ENCODE measurements at places on chromosomes 2 and 18.

GRCh38 chr2:10704034-10704594, 14.3 kb upstream of the NOL10 start:
- H3K27ac ChIP-seq: no peak overlapping the region
- no peaks in the 10 kb centered on the region for H3K36me3 ChIP-seq
- H3K4me1 ChIP-seq: peaks cover 3% of the 10 kb centered on the region
- H3K27me3 ChIP-seq: peaks cover 16% of the 10 kb centered on the region
- H3K4me3 ChIP-seq: no peak overlapping the region
- no peak for DNase-seq

GRCh38 chr18:55833543-55833942, 245.6 kb upstream of the TCF4 start:
- H3K4me3 ChIP-seq: no peak overlapping the region
- no peaks in the 10 kb centered on the region for H3K4me1 ChIP-seq
- no peaks in the 10 kb centered on the region for H3K36me3 ChIP-seq
- no peaks in the 10 kb centered on the region for H3K27me3 ChIP-seq
- no peak for DNase-seq

GRCh38 chr2:33531549-33532059, 55.2 kb downstream of the RASGRP3 start:
- H3K27me3 ChIP-seq: no peaks in the 10 kb centered on the region
- no peak for DNase-seq
- H3K4me3 ChIP-seq: no peak overlapping the region
- H3K27ac ChIP-seq: peak overlapping the region; percentile 57
- peaks cover 10% of the 10 kb centered on the region for H3K36me3 ChIP-seq

DNA sequence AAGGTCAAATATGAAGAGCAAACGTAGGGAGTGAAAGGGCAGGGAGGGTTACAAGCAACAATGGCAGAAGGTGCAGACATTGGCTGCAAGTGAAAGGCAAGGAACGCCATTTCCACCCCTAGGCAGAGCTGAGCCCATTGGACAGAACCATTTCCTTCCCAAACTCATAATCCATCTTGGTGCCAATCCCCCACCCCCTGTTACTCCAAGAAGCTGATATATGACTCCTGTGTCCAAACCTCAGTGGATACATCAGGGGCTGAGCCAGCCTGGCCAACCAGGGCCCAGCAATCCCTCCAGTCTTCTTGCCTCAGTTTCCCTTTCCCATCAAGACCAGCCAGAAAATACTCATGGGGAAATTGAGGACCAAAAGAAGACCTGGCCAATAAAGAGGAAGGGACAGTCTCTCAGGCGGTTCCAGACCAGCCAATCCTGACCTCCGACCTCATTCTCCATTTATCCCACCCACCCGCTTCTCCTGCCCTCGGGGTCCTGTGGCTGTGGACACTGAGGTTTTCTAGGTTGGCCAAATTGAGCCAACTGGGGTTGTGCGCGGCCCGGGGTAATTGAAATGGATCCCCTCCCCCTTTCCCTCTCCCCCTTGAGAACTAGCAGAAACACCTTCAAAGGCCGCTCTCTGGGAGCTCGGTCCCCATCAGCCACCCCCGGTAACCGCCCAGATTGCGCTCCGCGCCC, 24.8 kb downstream of the TNS1 start:
- H3K4me1 ChIP-seq: no peaks in the 10 kb centered on the region
- no peak overlapping the region for H3K27ac ChIP-seq
- DNase-seq: no peak
- no peaks in the 10 kb centered on the region for H3K27me3 ChIP-seq

DNA sequence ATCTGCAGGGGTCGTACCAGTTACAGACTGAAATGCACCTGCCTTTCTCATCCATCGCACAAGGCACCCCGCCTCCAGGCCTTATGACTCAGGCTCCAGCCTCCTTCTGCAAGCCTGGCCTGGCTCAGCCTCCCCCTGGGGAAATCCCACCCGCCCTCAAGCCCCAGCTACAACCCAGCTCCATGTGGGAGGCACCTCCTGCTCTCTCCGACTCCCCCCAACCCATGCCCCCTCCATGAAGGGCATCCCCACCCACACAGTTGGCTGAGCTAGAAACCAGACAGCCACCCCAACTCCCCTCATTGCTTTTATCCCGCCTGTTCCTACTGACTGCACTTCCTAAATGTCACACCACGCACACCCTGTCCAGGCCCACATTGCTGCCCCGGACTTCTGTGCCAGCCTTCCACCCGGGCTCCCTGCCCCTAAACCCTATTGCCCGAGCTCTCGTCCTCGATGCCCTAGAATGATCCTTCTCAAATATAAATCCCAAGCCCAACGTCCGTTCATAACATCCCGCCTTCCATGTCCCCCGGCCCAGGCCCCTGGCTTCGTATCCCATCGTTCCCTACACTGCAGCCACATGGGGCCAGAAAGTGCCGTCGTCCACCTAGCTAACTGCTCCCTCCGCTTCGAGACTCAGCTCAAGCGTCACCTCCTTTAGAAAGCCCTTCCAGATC, 9.9 kb downstream of the DNMT3A start:
- peaks cover 24% of the 10 kb centered on the region for H3K36me3 ChIP-seq
- H3K27ac ChIP-seq: peak overlapping the region; percentile 87
- peak; percentile 75 for DNase-seq
- H3K4me1 ChIP-seq: peaks cover 65% of the 10 kb centered on the region
- no peaks in the 10 kb centered on the region for H3K27me3 ChIP-seq
- H3K4me3 ChIP-seq: peak overlapping the region; percentile 32

GRCh38 chr2:137842952-137843351, 121.3 kb upstream of the HNMT start:
- DNase-seq: no peak
- H3K27me3 ChIP-seq: peaks cover 11% of the 10 kb centered on the region
- no peak overlapping the region for H3K27ac ChIP-seq
- no peak overlapping the region for H3K4me3 ChIP-seq
- H3K36me3 ChIP-seq: no peaks in the 10 kb centered on the region

- no peak overlapping the region for H3K4me3 ChIP-seq
- peaks cover 5% of the 10 kb centered on the region for H3K4me1 ChIP-seq
- DNase-seq: no peak
- no peaks in the 10 kb centered on the region for H3K36me3 ChIP-seq
- H3K27me3 ChIP-seq: peaks cover 6% of the 10 kb centered on the region
Observed at GRCh38 chr2:217058791-217059755, 199.2 kb upstream of the TNP1 start.

- no peak overlapping the region for H3K27ac ChIP-seq
- no peak overlapping the region for H3K4me3 ChIP-seq
- no peaks in the 10 kb centered on the region for H3K27me3 ChIP-seq
- H3K4me1 ChIP-seq: no peaks in the 10 kb centered on the region
- no peaks in the 10 kb centered on the region for H3K36me3 ChIP-seq
Observed at GRCh38 chr2:52369178-52369577, 1337.2 kb upstream of the NRXN1 start.

DNA sequence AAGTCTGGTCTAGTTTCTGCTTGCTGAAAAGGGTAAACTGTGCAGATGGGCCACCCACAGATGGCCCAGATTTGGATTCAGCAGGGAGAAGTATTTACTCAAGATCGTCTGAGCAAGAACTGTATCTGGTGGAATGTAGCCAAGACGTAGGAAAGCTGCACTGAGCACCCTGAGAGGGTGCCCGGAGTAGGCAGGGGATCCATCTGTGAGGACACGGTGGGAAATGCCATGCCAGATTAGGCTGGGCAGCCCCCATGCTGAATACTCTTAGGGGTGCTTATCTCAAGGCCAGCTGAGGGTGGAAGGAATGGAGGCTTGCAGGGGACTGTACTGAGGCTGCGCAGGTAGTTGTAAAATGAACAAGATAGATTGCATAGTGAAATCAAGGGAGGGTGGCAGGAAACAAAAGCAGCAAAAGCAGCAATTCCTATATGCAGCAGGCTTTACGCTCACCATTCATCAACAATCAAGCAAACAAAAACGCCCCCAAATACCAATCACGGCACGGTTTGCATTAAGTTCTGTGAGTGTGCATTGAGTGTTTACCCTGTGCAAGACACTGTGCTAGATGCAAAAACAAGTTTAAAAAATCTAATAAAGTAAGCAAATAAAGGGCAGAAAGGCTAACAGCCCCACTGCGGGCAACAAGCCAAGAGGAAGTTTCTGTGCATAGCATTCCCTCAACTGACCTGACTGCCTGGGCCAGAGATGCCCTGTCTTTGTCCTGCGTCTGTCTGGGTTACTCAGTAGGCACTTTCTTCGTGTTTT, 32.2 kb upstream of the LPIN2 start:
- H3K4me1 ChIP-seq: peaks cover 22% of the 10 kb centered on the region
- no peak overlapping the region for H3K27ac ChIP-seq
- no peak for DNase-seq
- H3K27me3 ChIP-seq: no peaks in the 10 kb centered on the region

DNA sequence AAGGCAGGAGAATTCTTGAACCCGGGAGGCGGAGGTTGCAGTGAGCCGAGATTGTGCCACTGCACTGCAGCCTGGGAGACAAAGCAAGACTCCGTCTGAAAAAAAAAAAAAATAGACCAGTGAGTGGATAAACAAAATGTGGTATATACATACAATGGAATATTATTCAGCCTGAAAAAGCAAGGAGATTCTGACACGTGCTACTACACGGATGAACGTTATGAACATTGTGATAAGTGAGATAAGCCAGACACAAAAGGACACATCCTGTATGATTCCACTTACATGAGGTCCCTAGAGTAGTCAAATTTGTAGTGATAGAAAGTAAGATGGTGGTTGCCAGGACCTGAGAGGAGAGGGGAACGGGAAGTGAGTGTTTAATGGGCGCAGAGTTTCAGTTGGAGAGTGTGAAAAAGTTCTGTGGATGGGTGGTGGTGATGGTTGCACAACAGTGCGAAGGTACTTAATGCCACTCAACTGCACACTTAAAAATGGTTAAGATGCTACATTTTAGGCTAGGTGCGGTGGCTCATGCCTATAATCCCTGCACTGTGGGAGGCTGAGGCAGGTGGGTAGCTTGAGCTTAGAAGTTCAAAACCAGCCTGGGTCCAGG, 38.3 kb downstream of the NIFK start:
- H3K4me1 ChIP-seq: peaks cover 29% of the 10 kb centered on the region
- DNase-seq: no peak
- H3K4me3 ChIP-seq: no peak overlapping the region
- no peaks in the 10 kb centered on the region for H3K27me3 ChIP-seq
- peak overlapping the region; percentile 43 for H3K27ac ChIP-seq

DNA sequence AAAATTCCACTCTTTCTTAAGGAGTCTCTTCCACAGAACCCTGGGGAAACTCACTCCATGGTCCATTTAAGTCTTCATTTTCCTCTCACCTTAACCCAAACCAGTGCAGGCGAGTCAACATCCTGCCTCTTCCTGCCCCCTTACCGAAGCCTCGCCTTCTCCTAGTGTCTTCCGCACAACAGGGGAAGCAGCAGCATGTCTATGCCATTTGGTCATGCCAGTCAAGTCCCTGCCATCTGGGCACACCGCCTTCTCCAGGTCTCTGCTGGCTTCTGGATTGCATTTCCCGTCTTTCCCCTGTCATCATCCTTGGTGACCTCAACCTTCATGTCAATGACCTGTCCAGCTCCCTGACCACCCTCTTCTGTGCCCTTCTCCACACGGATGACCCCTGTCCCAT, 77.3 kb upstream of the FZD7 start:
- no peak overlapping the region for H3K4me3 ChIP-seq
- no peaks in the 10 kb centered on the region for H3K4me1 ChIP-seq
- H3K27ac ChIP-seq: no peak overlapping the region
- DNase-seq: no peak

- no peak overlapping the region for H3K4me3 ChIP-seq
- no peak overlapping the region for H3K27ac ChIP-seq
- H3K4me1 ChIP-seq: no peaks in the 10 kb centered on the region
Observed at GRCh38 chr2:150325656-150326314, 161.7 kb downstream of the RND3 start.

- no peak overlapping the region for H3K27ac ChIP-seq
- H3K4me3 ChIP-seq: no peak overlapping the region
- no peaks in the 10 kb centered on the region for H3K36me3 ChIP-seq
- H3K4me1 ChIP-seq: no peaks in the 10 kb centered on the region
- H3K27me3 ChIP-seq: peaks cover 33% of the 10 kb centered on the region
- no peak for DNase-seq
Observed at GRCh38 chr2:191869178-191869577, 22.3 kb upstream of the CAVIN2 start.

DNA sequence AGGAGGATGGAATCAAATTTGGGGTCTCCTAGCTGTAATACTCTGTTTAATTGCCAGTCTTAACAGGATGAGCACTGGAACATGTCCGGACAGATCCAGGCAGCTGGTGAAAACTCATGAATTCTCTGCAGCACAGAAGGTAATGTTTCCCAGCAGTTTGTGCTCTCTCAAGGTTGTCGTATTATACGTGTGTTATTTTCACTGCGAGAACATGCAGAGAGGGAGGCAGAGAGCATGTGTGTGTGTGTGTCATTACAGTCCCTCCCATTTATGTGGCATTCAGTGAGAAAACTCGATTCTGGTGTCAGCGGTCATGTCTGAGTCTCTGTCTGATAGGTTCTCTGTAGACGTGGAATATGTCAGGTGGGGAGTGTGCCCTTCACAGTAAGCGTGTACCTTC, 150.2 kb upstream of the POU3F3 start:
- no peak overlapping the region for H3K4me3 ChIP-seq
- H3K27me3 ChIP-seq: no peaks in the 10 kb centered on the region
- H3K4me1 ChIP-seq: no peaks in the 10 kb centered on the region
- DNase-seq: no peak

All from activated naive CD8-positive, alpha-beta T cell treated with anti-CD3 and anti-CD28 coated beads for 36 hours (primary cell).